ENCODE measurements at places on chromosomes 7 and 10. TPM values are rescaled to one million over a fixed set of nuclear protein-coding genes. Genes with fewer than 3 reads are reported as not detected.

The THSD7A gene
- total RNA-seq: 1.6 TPM

The ANXA7 gene
- total RNA-seq: 98.6 TPM

The ANKRD16 gene
- 9.3 TPM for total RNA-seq

The NEBL gene
- under 0.01 TPM for total RNA-seq

All from fibroblast of villous mesenchyme (primary cell).